Ammon's horn (tissue), 1 donor: ENCODE measurements at places on chromosomes 13 and 19.
A peak's percentile ranks its signal among the peaks of the same experiment; 100 is the strongest.

DNA sequence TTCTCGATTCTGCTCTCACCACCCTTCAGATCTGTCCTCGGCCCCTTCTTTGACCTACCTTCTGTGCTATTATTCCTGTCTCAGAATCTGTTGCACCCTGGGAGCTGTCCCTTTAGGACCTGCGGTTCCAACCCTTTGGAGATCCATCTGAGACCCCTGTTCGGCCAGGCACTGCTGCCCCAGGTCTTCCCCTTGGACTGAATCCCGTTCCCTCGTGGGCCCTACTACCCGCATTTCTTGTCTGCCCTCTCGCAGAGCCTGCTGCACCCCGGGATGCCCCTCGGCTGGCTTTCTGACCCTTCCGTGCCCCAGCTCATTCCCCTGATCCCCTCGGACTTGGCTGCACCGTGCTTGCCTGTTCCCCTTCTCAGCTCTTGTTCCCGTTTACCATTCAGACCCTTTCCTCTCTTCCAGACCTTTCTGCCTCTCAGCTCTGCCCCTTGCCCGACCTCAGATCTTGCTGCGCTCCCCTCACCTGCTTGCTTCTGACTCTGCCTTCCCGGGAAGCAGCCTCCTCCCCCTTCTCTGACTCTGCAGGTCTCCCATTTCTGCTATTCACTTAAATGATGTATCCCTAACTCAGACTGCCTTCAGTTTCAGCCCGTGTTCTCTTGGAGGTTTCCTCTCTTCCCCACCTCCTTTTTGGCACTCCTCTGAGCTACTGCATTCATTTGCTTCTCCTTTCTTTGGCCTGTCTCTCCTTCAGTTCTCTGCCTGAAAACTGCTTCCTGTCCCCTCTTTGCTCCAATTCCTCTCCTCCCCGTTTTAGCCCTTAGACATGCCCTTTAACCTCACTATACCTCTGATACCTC lies 1.1 kb downstream of the ARHGAP35 start:
- DNase-seq: peak; percentile 39

DNA sequence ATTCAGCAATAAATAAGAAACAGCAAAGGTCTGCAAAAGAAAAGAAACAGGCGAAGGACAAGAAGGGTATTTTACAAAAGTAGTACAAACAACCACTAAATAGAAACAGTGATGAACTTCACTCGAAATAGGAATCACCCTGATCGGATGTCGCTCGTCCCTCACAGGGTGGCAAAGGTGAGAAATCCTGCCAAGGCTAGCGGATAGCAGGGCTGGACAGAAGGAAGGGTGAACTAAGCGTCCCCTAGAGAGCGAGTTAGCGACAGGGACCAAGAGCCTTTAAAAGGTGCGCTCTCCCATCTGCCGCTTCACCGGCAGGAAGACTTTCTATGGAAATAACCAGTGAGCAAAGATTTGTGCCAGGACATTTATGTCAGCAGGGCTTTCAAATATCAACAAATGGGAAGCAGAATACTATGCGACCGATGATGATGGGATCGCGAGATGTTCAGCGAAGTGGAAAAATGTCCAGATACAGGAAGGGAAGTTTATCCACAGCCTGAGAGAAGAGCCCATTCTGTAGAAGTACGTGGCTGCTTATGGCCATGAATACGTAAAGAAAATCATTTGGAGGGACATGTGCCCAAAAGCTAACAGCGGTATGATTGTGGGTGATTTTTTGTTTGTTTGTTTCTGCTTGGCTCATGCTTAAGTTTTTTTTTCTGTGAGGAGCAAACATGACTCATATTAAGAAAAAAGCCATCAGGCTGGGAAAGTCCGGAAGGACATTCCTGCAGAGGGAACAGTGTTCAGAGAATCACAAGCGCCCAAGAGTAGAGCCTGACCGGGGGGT lies 18.9 kb downstream of the ELAVL1 start:
- no peak for DNase-seq

- DNase-seq: no peak
Observed at GRCh38 chr13:33453936-33454335, 168.4 kb upstream of the STARD13 start.

GRCh38 chr13:94657167-94657566 lies 55.2 kb downstream of the SOX21 start:
- DNase-seq: no peak

DNA sequence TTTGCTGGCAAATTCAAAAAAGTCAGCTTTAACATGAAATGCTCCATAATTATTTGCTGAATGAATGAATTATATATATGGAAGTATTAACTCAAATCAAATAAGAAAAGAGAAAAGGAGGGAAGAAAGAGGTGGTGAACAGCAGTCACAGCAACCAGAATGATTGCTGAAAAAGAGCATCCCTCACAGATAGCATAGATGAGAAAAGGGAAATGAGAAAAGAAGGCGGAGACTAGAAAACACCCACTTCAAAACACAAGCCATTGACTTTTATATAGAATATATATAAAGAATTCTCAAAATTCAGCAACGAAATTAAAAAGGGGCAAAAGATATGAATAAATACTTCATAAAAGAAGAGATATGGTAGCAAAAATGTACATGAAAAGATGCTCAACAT lies 75.2 kb downstream of the CAB39L start:
- no peak for DNase-seq

DNA sequence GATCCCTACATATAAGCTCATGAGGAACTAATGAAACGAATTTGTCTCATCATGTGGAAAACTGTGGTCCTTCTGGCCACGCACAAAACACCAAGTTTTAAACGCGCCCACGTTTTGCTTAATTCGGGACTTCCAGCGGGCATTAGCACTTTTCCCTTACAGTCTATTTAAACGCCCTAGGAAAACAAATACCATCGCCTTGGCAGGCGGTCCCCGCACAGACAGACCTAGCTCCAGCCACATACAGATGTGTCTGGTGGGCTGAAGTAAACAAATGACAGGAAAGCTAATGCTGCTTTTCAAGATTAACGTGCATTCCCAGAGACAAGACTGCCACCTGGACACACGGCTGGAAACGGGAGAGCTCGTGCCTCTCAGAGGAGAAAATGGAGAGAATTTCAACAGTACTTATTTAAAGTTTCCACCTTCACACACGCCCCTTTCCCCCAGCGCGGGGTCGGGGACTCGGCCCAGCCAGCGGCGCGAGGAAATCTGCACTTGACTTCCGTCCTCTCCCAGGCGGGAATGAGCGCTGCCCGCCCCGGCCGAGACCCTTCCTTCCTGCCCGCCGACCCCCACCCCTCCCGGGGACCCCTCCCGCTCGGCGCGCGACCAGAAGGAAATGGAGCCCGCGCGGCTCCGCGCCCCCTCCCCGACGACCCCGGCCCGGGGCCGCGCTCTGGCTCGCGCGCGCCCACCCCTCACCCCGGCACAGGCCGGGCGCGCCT lies 931 bp downstream of the USP12 start:
- DNase-seq: peak; percentile 40

- DNase-seq: peak; percentile 70
Observed at GRCh38 chr13:48586591-48587103, 53.8 kb upstream of the RCBTB2 start.

DNA sequence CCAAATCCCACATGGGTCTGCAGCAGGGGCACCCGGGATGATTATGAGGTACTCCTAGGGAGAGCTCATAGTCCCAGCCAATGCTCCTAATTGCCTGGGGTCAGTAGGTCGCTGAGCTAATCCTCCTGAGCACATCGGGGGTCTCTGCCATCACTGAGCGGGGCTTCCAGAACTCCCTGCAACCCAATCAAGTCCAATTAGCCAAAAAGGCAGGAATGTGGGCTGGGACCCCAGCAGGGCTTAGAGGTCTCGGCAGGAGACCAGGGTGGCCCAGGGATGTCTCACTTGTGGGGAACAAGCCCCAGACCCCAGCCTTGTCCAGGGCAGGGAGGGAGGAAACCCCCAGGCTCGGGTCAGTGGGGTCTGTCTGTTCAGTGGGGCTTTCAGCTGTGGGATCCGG lies 17.1 kb upstream of the CPAMD8 start:
- no peak for DNase-seq

DNA sequence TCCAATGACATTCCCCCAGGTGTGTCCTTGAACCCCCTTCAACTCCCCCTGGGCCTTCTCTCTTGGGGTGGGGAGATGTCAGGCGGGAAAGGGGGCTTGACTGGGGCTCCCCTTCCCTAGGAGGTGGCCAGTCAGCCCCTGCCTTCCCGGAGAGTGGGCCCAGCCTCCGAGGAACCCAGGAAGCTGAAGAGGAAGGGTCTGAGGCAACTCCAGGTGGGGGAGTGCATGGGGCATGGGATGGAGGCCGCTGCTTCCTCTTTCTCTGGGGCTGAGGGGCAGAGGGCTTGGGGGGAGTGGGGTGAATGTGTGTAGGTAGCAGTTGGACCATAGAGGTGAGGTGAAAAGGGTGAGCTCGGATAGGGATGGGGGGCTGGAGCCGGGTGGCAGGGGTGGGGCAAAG lies 2.7 kb upstream of the INAFM1 start:
- no peak for DNase-seq

- no peak for DNase-seq
Observed at GRCh38 chr13:23159760-23160637, 20.8 kb upstream of the SGCG start.

DNA sequence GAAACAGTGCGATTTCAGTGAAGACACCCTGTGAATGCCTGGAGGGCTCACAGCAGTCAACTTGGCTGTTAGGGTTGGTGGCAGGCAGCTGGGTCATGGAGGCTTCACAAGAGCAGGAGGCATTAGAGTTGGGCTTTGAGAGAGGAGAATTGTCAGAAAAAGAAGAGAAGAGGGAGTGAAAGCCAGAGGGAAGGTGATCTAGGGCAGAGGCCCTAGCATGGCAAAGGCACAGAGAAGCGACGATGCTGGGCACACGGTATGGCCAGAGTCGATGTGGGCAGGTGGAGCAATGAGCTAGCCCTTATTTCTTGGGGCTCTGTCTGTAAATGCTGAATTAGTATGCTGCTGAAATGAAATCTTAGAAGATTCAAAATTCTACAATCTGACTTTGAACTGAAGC lies 52.6 kb upstream of the OLFM4 start:
- DNase-seq: no peak

GRCh38 chr13:29746148-29746677 lies 104.2 kb downstream of the UBL3 start:
- DNase-seq: no peak

DNA sequence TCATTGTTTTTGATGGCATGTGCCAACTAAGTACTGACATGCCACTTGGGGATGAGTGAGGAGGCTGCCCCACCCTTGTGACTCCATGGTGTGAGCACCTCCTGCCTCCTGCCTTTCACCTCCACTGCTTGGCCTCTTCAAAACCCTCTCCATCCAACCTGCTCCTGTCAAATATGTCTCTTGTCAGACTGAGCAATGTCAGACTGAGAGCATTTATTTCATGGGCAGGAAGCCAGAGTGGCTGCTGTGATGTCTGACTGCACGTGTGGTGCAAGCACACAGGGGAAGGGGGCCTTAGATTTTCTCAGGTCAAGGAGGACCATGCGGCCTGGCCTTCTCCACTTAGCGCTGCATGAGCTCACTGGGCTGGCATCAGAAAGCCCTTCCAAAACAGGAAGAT lies 68.3 kb downstream of the STARD13 start:
- DNase-seq: no peak

- no peak for DNase-seq
Observed at GRCh38 chr13:78238911-78239310, 320.3 kb upstream of the EDNRB start.

DNA sequence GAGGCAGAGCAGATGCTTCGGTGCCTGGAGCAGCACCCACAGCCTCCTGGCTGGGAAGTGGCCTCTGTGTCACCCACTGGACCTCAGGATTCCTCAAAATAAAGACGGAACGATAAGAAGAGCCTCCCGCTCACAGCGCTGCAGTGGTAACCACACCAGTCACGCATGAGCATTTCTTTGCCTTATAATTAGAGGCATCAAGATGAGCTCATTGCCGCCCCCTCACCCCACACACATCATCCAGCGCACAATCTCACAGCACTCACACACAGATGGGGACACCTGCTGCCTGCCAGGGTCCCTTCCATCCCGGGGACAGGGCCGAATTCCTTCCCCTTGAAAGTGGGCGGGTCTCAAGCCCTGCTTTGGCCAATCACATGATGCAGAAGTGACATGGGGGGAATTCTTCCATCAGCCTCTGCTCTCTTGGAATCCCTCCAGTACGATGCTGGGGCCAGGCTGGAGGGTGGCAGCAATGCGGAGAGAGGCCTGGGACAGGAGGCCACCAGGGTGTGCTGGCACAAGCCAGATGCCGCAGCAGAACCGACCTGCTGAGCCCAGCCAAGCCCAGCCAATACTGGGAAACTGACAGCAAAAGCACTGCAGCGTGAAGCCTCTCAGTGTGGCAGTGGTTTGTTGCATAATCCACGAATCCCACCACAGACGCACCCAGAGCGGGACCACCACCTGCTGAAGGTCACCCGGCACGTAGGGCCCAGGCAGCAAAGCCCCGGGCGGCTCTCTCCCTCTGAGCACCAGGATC lies 16.0 kb downstream of the PIP5K1C start:
- peak; percentile 49 for DNase-seq

DNA sequence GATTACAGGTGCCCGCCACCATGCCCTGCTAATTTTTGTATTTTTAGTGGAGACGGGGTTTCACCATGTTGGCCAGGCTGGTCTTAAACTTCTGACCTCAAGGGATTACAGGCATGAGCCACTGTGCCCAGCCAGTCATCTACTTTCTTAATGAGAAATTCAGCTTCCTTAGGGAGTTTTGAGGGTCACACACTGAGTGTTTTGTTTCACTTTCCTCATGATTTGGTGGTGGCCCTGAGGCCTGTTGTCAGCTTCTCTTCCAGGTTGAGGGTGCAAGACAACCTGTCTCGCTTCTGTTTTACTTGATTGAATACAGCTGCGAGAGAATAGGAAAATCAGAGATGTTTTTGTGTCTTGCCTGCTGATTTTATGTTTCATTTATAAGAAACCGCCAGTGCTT lies 9.9 kb downstream of the FRY start:
- DNase-seq: no peak

DNA sequence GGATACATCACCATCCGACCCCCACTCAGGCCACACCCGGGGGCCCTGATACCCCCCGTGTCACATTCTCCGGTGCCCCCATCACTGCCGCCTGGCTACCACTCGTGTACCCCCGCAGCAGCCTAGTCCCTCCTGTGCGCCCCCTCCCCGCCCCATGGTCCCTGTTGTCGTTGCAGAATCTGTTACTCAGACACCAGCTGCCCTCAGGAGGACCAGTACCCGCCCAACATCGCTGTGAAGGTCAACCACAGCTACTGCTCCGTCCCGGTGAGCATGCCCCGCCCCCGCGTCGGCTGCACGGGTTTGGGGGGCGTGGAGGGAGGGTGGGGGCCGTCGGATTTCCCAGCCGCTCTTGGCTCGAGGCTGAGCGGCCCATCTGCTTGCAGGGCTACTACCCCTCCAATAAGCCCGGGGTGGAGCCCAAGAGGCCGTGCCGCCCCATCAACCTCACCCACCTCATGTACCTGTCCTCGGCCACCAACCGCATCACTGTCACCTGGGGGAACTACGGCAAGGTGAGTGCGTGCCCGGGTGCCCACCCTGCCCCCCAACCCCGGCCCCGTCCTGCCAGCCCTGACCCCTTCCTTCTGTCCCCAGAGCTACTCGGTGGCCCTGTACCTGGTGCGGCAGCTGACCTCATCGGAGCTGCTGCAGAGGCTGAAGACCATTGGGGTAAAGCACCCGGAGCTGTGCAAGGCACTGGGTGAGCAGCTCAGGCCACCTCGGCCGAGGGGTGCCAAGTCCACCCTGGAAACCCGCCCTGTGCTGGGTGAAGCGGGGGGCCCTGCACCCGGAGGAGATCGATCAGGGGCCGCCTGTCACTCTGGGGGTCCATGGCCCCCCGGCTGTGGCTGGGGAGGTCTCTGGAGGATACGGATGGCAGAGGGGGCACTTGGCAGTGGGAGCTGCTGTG lies 21.1 kb downstream of the PIAS4 start:
- no peak for DNase-seq

GRCh38 chr13:77492982-77493381 lies 42.5 kb upstream of the SCEL start:
- peak; percentile 69 for DNase-seq
